A549 (cell line): ENCODE measurements at places on chromosomes 6 and 20.
A peak's percentile ranks its signal among the peaks of the same experiment; 100 is the strongest.

GRCh38 chr20:18543932-18544331 is 23.3 kb upstream of the SMIM26 start:
- no peak for DNase-seq

- no peak for DNase-seq
Observed at GRCh38 chr6:36444470-36444869, 1.7 kb downstream of the KCTD20 start.

GRCh38 chr6:44618371-44618770 is 230.9 kb downstream of the CDC5L start:
- no peak for DNase-seq

DNA sequence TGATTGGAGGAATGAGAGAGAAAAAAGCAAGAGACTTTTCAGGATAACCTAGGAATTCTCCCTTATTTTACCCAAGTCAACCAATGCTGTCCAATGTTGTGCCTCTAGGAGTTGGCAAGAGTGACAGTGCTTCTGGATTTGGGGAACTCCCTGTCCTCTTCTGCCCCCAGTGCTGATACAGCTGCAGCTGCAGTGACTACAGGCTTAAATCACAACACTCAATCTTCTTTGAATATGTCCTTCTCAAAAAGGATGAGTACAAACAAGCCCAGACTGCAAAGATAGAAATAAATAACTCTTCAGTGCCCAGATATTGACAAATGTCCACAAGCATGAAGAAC is 141.0 kb upstream of the COL21A1 start:
- no peak for DNase-seq

- DNase-seq, result no peak
Observed at GRCh38 chr20:16952965-16953364, 204.8 kb downstream of the OTOR start.

DNA sequence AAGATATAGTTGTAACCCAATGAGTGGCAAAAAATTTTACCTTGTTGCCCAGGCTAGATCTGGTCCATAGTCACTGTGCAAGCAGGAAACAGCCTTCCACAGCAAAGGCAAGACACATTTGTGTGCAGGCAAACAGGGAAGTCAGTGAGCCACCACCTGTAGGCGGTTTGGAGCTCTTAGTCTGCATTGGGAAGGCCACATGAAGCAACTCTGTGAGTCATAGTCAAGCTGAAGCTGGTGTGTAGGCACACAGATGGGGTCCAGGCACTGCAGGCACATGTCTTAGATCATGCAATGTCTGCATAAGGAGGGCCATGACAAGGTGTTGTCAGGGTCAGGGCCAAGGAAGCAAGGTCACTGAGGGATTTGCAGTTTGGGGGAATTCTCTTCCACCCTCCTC is 543.2 kb upstream of the EPHA7 start:
- DNase-seq, result no peak

DNA sequence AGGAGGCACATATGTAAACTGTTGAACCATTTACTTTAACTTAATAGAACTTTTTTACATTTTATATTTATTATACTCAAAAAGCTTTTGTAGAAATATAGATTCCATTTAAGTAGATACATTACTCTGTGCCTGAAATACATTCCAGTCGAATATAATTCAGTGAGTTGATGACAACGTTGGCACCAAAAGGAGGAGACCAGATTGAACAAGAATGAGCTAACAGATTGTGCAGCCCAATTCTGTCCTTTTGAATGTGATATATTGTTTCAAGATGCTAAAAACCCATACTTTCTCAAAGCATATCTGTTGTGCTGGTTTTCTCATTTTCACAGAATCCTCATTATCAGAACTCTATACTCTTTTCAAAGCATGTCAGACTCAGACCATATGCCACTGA is 147.4 kb upstream of the SIM1 start:
- no peak for DNase-seq

GRCh38 chr6:163123098-163123497 is 291.4 kb upstream of the QKI start:
- DNase-seq, result no peak

DNA sequence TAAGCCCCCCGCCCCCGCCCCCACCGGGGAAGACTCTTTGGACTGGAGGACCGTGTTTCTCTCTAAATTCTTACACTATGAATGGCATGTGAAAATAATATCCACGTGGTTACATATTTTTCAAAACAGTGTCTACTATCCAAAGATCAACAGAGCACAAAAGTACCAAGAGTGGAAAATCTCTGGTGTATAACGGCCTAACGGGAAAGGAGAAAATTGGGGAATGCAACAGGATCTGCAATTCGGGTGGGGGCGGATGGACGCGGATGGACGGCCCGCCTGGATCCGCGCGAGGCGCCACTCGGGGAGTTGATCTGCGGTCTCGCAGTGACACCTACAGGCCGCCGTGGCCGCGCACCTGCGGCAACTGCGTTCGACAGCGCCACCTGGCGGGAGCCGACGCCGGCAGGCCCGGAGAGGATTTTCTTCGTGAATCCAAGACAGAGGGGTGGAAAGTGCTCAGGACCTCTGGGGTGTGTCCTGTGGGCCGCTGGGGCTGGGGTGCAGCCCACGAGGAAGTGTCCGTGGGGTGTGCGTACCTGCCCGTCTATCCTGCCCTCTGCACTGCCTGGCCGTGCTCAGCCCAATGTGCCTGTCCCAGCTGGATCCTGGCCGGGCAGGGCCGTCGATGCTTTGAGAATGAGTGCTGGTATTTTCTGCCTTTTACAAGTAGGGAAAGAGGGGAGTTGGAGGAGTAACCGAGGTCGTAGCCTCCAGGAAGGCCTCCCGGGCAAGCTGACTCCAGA is 18.6 kb downstream of the ANKRD60 start:
- DNase-seq, result peak; percentile 78

- no peak for DNase-seq
Observed at GRCh38 chr20:47795214-47795907, 10.1 kb upstream of the SULF2 start.

DNA sequence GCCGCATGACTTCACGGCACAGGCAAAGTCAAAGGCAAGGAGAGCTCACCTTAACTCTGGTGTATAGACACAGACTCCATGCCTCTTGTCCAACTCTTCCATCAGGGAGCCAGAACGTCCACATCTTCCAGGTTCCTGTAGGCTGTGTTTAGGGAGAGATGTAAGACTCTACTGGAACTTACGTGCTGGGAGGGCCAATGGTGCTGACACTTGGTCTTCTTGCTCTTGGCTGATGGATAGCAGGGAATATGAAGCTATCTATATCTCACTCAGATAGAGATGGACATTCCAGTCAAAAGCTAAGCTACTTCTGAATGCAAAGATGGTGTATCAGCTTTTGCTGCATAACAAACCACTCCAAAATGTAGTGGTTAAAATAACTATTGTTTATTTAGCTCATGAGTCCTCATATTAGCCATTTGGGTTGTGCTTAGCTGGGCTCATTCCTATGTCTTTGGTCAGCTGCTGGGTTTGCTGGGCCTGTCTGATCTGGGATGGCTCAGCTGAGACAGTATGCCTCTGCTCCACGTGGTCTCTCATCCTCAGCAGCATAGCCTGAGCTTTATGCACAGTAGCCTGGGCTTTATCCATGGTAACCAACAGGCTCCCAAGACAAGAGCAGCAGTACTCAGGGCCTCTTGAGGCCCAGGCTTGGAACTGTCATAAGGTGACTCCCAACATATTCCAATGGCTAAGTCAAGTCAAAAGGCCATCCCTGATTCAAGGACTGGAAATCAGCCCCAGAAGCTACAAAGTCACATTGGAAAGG is 111.6 kb downstream of the SNX5 start:
- DNase-seq, result no peak

DNA sequence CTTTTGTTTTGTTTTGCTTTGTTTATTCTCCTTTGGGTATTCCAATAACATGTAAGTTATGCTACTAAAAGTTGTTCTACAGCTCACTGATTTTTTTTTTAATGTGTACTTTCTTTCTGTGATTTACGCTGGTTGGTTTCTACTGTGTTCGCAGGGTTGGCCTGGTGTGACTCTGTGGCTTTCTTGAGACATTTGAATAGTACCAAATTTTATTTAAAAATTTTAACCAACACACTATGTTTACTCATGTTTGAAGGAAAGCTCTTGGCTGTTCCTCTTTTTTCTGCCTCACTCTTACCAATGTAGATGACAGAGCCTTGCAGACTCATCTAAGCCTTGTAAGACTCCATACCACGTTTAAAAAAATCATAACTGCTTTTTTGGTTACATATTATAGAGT is 1784.9 kb upstream of the DEFB115 start:
- DNase-seq, result no peak

- DNase-seq, result no peak
Observed at GRCh38 chr6:152265651-152266050, 371.5 kb downstream of the SYNE1 start.

GRCh38 chr6:45956663-45957062 is 59.0 kb downstream of the CLIC5 start:
- no peak for DNase-seq

DNA sequence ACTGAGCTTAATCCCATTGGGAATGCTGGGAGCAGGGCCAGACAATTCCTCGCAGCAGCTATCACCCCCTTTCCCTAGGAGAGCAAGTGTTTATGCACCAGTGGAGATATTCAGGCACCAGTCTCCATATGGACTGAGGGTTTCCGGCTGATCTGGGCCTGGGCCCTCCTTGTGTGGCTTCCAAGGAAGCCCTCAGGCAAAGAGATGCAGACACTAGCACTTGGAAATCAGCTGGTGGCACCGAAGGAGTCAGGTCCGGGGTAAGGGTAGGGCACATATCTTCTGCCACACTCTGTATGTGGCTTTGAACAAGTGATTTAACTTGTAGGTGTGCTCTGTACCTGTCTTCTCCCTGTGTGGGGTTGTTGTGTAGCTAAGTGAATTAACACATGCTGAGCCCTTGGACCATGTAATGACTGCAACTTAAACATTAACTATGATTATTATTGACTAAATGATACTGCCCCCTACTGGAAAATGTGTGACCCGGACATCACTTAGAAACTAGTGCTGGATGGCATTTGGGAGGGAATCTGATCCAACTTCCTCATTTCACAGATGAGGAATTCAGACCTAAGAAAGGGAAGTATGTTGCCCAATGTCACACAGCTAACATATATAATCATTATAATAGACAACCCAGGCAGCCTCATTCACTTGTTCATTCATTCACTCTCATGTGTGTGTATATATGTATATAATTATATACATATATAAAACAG is 19.3 kb upstream of the WFDC2 start:
- DNase-seq, result peak; percentile 28

GRCh38 chr20:19937651-19938420 is 79.3 kb upstream of the NAA20 start:
- no peak for DNase-seq

- no peak for DNase-seq
Observed at GRCh38 chr20:37934634-37935375, 31.9 kb downstream of the VSTM2L start.

- no peak for DNase-seq
Observed at GRCh38 chr20:33730946-33731692, 677 bp upstream of the ZNF341 start.
